H9 (cell line): ENCODE measurements at places on chromosomes 12 and 14.
A peak's percentile ranks its signal among the peaks of the same experiment; 100 is the strongest.

GRCh38 chr12:52965337-52965731 is 16.4 kb downstream of the KRT18 start:
- DNase-seq = peak; percentile 77

DNA sequence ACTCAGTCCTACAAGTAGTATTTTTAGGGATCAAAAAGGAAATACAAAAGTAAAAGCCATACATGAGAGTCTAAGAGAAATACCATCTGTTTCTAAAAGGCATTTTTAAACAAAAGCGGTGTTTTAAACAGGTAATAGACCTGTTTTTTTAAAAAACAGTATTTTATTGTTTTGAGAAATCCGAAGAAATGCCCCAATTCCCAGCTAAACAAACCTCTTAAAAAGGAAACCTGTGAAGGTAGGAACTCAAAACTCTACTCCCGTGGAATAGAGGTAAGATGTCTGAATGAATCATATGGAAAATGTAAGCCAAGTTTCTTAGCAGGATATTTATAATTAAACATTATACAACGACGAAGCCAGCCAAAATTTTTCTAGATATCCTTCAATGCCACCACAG is 2.0 kb downstream of the PPP1R13B start:
- no peak for DNase-seq

GRCh38 chr12:1630133-1630826 is 1.2 kb downstream of the WNT5B start:
- DNase-seq = peak; percentile 78

GRCh38 chr14:93105362-93105761 is 10.4 kb downstream of the ITPK1 start:
- no peak for DNase-seq

DNA sequence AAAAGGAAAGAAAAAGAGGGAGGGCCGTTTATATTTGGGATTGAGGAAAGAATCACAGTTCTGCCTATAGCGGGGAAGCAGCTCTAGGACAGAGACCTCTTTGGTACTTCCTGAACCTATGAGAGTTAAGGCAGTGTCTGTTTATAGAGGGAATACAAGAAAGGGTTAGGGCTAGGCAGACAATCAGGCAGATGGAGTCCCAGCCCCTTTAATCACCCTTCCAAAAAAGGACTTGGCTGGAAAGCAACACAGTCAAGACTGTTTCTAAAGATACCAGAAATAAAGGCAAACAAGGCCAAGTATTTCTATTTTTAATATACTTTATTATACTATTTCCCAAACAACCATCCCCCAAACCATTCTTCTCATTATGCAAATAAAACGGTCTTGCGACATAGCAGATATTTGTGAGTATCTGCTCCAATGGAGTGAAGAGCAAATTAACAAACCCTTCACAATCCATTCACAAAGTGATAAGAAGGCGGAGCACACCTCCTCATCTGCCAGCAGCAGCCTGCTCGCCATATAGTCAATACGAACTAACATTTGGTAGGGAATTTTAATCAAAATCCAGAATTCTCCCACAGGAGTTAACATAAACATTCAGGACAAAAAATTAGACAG is 697 bp upstream of the GRIP1 start:
- no peak for DNase-seq

- DNase-seq = no peak
Observed at GRCh38 chr14:69246331-69246730, 13.6 kb upstream of the GALNT16 start.

DNA sequence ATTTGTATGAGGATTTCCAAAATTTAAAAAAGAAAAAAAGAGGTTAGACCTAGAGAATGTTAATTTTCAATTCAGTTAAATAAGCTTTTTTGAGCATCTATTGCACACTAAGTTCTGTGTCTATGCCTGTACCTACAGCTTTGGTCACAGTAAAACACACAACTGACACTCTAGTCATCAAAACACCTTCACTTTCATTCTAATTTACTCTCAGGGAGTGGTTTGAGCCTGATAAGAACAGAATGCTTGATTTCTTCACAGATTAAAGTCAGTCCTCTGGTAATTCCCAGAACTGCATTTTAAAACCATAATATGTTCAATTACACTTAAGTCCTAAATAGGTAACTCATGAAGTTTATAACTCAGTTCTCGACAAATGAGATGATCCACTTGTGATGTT is 9.2 kb downstream of the SLC5A8 start:
- no peak for DNase-seq

- DNase-seq = no peak
Observed at GRCh38 chr12:25253371-25254068, 2.8 kb upstream of the KRAS start.

- DNase-seq = no peak
Observed at GRCh38 chr14:73792481-73792880, 59.1 kb upstream of the PTGR2 start.

- DNase-seq = peak; percentile 98
Observed at GRCh38 chr12:1662761-1663439, 28.0 kb upstream of the ADIPOR2 start.

GRCh38 chr12:75207338-75208083 is 2.1 kb downstream of the KCNC2 start:
- DNase-seq = peak; percentile 57

DNA sequence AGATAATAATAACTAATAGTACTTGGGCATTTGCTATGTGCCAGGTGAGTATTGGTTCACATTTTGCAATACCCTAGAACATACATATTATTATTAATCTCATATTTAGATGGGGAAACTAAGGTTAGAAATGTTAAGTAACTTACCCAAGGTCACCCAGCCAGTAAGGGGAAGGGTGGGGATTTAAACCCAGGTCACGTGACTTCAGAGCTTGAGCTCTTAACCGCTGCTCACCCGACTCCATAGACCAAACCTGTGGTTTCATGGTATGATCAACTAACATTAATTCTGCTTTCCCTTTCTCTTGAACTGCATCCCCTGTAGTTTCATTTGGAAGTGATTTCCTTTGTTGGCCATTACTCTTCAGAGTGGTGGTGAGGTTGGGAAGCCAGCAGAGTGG is 242.3 kb downstream of the NRXN3 start:
- no peak for DNase-seq

GRCh38 chr12:127941332-127941731 is 325.6 kb upstream of the TMEM132C start:
- no peak for DNase-seq

- DNase-seq = no peak
Observed at GRCh38 chr14:60210703-60211102, 38.3 kb upstream of the PPM1A start.

GRCh38 chr12:75556311-75556899 is 45.0 kb upstream of the KRR1 start:
- no peak for DNase-seq

- no peak for DNase-seq
Observed at GRCh38 chr12:120460157-120460556, 9.4 kb downstream of the SRSF9 start.

DNA sequence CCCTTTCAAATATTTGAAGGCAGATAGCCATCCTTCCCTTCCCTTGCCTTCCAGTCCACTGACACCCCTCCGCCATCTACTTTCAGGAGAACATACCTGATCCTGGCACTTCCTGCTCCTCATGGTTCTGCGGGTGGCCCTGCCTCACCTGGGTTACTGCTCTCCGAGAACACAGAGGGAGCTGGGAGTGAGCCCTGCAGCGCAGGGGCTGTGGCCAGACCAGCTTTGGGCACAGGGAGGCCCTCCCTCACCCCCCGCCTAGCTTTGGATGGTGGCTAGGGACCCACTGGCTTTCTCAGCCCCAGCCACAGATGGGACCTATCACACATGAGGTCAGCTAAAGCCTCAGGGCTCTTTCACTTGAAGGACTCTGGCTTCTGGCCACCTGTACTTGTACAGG is 12.4 kb downstream of the IQSEC3 start:
- DNase-seq = peak; percentile 26

DNA sequence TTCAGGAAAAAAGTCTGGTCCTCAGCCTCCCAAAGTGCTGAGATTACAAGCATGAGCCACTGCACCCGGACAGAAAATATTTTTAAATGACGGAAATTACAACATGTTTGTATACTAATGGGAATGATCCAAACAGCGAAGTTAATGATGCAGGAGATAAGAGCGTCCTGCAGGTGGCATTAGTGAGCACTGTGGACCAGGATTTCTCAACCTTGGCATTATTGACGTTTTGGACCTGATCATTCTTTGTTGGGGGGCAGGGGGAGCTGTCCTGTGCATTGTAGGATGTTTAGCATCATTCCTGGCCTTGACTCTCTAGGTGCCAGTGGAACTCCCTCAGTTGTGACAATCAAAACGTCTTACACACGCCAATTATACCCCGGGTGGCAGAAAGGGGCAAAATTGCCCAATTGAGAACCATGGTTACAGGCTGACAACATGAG is 34.1 kb downstream of the SCFD1 start:
- DNase-seq = peak; percentile 48

GRCh38 chr14:55545779-55546178 is 34.2 kb upstream of the KTN1 start:
- DNase-seq = no peak

DNA sequence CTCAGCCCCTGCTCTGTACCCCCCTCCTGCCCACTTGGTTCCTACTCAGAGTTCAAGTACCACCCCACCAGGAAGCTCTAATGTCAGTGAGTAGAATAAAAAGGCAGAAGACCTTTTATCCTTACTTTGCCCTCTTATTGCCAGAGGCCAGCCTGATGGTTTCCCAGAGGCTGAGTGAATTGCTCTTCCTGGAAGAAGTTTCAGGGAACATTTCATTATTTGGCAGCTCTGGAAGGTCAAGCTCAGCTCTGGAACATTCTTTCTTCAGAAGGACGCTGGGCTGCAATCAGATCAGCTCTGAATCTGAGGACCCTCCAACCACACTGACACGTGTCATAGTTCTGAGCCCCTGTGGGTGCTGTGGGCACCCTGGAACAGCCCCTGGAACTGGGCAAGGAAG is 188.9 kb downstream of the ETV6 start:
- no peak for DNase-seq

DNA sequence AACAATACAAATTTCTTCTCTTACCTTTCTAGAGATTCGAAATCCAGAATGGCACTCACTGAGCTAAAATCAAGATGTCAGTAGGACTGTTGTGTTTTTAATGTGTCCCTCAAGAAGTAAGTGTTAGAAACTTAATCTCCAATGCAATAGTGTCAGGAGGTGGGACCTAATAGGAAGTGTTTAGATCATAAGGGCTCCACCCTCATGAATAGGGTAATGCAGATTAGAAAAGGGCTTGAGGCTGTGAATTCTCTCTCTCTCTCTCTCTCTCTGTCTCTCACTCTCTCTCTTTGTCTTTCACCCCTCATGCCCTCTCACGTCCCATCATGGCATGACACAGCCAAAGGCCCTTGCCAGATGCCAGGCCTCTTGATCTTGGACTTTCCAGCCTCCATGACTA is 15.6 kb upstream of the SRGAP1 start:
- no peak for DNase-seq

- DNase-seq = no peak
Observed at GRCh38 chr14:90388982-90389381, 7.8 kb upstream of the CALM1 start.

DNA sequence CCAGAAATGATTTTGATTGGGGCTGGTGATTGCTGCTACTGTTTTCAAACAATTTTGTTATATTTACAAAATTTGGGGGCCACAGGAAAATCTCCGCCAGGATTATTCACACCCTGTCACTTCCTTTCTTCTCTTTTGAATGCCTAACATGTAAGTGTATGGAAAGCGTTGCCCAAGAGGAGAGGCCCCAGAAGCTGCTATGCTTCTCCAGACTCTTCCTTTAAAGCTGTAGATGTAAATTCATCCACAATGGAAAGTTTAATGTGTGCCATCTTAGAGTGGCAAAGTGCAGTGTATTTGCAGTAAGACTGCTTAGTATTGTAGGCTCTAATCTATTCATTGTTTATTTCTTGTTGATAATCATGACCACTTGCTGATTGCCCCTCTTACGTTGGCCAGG is 136.7 kb upstream of the LRIG3 start:
- no peak for DNase-seq

GRCh38 chr12:101607894-101608293 is 13.1 kb downstream of the MYBPC1 start:
- DNase-seq = no peak

GRCh38 chr14:53273671-53274072 is 120.5 kb upstream of the DDHD1 start:
- no peak for DNase-seq

DNA sequence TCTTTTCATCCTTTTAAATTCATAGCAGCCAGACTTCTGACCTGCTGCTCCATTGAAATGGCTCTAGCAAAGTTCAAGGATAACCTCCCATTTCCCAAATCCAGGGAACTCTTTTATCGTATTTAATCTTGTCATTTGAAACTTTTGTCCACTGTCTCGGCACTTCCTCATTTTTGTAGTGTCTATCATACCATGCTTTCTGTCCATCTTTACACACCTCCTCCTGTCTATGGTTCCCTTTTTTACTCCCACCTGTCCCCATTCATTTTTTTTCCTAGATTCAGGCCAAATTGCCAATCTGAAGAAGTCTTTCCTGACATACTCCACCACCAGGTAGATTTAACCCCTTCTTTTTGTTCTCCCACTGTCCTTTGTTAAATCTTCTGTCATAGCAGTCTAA is 31.0 kb downstream of the NFYB start:
- no peak for DNase-seq

DNA sequence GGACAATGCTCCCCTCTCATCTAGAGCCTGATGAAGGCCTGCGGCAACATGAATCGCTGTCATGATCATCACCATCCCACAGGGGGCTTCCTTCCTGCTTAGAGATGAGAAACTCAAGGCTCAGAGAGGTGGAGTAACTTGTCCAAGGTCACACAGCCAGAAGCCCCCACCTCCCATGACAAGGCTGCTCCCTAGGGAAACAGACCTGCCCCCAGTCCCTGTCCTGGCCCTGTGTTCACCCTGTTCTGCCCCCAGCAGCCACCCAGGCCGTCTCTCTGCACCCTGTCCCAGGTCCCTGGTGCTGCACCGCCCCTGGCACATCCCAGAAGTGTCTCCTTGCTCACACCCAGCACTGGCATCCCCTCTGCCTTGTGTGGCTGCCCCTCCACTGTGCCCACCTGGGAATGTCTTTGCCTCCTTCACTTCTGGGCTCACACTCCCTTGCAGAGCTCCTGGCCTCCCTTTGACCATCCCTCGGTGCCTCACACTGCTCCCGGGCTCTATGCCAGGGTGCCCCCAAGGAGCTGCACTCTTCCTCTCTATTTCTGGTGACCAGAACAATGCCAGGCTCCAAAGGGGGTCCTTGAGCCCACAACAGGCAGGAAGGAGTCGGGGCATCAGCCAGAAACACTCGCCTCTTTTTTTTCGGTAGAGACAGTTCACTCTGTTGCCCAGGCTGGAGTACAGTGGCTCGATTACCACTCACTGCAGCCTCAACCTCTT is 70.5 kb downstream of the BCL11B start:
- DNase-seq = no peak

- peak; percentile 30 for DNase-seq
Observed at GRCh38 chr14:88269806-88270420, 53.2 kb downstream of the KCNK10 start.

DNA sequence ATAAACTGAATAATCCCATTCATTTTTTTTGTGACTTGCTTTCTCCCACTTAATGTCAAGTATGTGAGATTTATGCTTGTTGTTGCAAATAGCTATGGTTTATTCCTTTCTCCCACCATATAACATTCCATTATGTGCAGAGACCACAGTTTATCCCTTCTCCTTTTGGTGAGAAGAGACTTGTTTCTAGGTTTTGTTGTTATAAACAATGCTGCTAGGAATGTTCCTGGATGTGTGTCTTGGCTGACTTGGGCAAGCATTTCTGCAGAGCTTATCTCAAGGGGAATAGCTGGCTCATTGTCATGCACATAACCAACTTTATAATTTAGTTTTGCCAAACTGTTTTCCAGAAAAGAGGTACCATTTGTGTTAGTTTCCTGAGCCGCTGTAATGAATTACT is 47.6 kb upstream of the PPP1CC start:
- DNase-seq = no peak

- DNase-seq = no peak
Observed at GRCh38 chr12:66345956-66346355, 43.7 kb downstream of the HELB start.
